ENCODE measurements at places on chromosomes 6 and 20. TPM values are rescaled to one million over a fixed set of nuclear protein-coding genes. Genes with fewer than 3 reads are reported as not detected.

DNA sequence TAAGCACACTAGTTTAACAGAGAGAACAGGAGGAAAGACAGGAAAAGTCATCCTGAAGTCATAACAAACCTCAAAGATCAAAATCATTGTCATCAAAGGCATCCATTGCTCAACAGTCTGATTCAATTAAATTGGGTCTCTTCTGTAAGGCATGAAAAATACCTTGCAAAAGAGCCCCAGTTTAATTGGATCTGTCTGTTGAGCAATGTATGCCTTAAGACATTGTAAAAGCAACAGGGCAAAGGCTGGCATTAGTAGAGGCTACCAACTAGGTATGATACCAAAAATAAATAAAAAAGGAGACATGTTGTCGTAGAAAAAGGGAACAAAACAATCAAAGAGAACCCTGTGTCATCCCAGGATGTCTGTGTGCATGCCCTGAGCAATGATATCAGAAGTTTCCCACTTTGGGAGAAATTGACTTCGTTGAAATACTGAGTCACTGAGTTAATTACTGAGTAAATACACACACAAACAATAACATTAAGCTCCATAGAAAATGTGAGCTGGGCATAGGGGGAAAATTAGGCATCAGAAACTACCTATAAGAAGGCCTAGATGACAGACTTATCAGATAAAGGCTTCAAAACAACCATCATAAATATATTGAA, 1013.8 kb upstream of the CITED2 start:
- DNase-seq = peak; percentile 40

HLA-A gene
- total RNA-seq = 261 TPM

DZANK1 gene
- 4.4 TPM for total RNA-seq

PHACTR1 gene
- not detected for total RNA-seq

GRCh38 chr20:49986049-49986448, 3.3 kb downstream of the SNAI1 start:
- DNase-seq = no peak

GCNT2 gene
- total RNA-seq = 35.7 TPM

DNA sequence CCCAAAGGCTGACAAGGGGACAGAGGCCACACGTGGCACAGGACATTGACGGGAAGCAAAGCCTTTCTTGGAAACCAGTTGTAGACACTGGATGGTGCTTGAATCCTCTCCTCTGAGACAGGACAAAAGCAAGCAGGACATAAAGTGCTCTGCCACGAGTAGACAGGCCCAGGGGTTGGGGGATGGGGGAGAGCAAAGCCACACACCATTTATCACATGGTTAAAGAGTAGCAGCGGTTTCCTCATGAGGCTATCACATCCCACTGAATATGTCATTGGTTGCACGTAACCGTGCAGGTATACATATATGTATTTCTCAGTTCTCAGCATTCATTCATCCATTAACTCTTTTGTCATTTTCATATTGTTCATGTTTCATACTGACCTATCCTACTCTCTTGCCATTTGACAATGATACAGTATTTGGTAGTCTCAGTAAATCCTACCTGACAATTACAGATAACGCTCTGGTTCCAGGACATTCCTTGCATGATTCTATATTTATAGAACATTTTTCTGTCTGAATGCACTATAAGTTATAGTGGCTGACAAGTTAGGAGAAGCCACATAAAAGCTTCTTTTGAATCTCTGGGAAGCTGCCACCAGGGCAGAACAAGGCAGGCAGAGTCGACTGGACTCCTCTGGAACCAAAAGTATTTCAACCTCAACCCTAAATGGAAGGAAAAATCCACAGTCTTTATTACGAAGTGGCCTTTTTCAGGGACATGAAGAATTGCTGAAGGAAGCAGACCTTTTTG, 23.5 kb downstream of the METTL24 start:
- no peak for DNase-seq

GRCh38 chr6:20402342-20403069, 827 bp downstream of the E2F3 start:
- peak; percentile 46 for DNase-seq

- DNase-seq = no peak
These were observed 52.1 kb downstream of the FAXC start for GRCh38 chr6:99297415-99297814.

NNAT gene
- total RNA-seq = not detected

FUT9 gene
- total RNA-seq = 5.2 TPM

- no peak for DNase-seq
These were observed 70.4 kb downstream of the AKAP7 start for GRCh38 chr6:131205481-131206244.

AVP gene
- not detected for total RNA-seq

GRCh38 chr6:11427723-11428245, 109.8 kb upstream of the TMEM170B start:
- DNase-seq = peak; percentile 63

- no peak for DNase-seq
These were observed 9.6 kb upstream of the PCMTD2 start for GRCh38 chr20:64245746-64246595.

- DNase-seq = no peak
These were observed 532.2 kb downstream of the CDH26 start for GRCh38 chr20:60490217-60491050.

STMND1 gene
- total RNA-seq = 0.26 TPM

GRCh38 chr6:169416249-169416648, 162.6 kb upstream of the THBS2 start:
- DNase-seq = no peak

GRCh38 chr20:31708736-31709534, 13.7 kb downstream of the BCL2L1 start:
- no peak for DNase-seq
